Lung (tissue), 17 donors: ENCODE measurements at places on chromosomes 7 and 10. TPM values are rescaled to one million over a fixed set of nuclear protein-coding genes. Genes with fewer than 3 reads are reported as not detected.
A peak's percentile ranks its signal among the peaks of the same experiment; 100 is the strongest.

DNA sequence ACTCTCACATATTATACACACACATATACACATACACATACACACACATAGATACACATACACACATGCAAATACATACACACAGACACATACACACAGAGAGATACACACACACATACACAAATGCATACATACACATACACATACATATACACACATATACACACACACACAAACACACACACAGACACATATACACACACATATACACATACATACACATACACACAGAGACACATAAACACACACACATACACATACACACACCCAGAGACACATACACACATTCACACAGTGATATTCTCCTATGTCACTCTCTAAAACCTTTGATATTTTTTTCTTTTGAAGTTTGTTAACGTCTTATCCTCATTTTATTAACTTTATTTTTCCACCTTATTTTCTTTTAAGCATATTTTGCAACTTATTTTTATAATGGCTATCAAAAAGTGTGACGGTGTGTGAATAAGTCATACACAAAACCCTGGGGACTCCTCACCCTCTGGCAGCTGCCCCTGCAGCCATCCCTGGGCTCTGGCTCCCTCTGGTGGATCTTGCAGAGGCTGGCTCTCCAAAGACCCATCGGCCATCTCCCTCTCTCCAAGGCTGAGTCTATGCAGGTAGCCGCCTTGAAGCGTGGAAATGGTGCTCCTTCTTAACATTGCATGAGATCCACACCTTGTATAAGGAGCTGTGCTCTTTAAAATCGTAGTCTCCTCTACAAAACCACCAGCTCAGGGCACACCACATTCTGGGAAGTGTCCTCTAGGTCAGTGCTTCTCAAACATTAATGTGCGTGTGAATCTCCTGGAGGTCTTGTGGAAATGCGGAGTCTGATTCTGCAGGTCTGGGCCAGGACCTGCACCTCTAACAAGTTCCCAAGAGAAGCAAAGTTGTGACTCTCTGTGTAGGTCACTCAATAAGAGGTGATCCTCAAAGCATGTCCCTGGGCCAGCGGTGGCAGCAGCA lies 4.1 kb upstream of the C10orf120 start:
- peak; percentile 58 for DNase-seq
- no peaks in the 10 kb centered on the region for H3K27me3 ChIP-seq
- H3K4me3 ChIP-seq: no peak overlapping the region
- no peaks in the 10 kb centered on the region for H3K36me3 ChIP-seq
- H3K4me1 ChIP-seq: peaks cover 2% of the 10 kb centered on the region

DNA sequence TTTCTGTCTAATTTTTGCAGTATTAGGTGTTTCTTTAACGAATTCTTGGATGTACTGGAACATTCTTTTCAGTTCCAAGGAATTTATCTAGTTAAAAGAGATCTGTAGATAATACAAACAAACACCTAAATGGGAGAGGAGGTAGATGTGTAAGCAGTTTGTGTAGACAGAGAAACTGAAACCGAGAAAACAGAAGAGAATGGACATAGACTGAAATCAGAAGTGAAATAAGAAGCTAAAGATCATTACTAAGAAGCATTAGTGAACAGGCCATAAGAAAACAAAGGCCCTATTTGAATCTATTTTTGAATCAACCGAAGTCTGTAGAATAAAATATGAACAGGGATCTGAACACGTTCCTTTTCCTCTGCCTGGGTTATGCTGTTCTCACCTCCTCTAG lies 26.5 kb upstream of the TMEM229A start:
- no peak overlapping the region for H3K27ac ChIP-seq
- no peak overlapping the region for H3K4me3 ChIP-seq
- H3K27me3 ChIP-seq: no peaks in the 10 kb centered on the region
- H3K4me1 ChIP-seq: no peaks in the 10 kb centered on the region

GRCh38 chr10:33111488-33112051 lies 153.5 kb upstream of the ITGB1 start:
- no peaks in the 10 kb centered on the region for H3K27me3 ChIP-seq
- H3K4me3 ChIP-seq: no peak overlapping the region
- peaks cover 6% of the 10 kb centered on the region for H3K4me1 ChIP-seq
- no peak overlapping the region for H3K27ac ChIP-seq
- no peak for DNase-seq

DNA sequence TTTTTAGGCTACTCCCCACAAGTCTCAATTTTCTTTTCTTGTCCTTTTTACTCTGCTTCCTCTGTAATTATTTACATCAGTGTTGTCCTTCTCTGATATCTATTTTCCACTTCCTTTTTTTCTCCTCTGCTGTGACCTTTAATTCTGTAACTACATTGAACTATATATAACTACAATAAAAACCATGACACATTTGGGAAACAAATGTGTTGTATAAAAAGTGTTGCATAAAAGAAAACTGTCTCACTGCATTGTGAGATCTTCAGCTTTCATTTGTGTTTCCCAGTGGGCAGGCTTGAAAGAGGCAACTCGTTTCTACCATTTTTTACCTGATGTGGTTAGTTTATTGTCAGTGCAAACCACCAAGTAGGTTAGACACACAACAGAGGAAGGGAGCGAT lies 483.9 kb upstream of the NRP1 start:
- DNase-seq: no peak
- H3K36me3 ChIP-seq: no peaks in the 10 kb centered on the region
- H3K27me3 ChIP-seq: no peaks in the 10 kb centered on the region
- no peak overlapping the region for H3K4me3 ChIP-seq
- no peak overlapping the region for H3K27ac ChIP-seq

DNA sequence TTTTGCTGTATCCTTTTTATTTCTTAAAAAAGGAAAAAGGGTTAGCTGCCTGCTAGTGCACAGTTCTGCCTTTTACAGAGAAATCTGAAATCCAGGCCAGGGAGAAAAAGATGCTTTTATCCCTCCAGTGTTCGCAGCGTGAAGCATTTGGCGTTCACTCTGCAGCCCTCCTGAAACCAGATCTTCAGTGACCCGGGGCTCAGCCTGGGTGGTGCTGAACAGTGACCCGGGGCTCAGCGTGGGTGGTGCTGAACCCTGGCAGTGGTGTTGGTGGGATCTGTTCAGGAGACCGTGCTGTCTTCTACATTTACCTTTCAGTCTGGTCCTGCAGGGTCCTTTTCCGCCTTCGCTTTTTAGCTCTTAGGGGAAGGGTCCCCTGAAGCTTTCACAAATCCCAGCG lies 164.7 kb upstream of the KLF6 start:
- no peaks in the 10 kb centered on the region for H3K36me3 ChIP-seq
- peaks cover 1% of the 10 kb centered on the region for H3K4me1 ChIP-seq
- DNase-seq: no peak
- H3K27me3 ChIP-seq: no peaks in the 10 kb centered on the region
- H3K27ac ChIP-seq: no peak overlapping the region
- no peak overlapping the region for H3K4me3 ChIP-seq

GRCh38 chr7:121107923-121108498 lies 119.5 kb downstream of the CPED1 start:
- H3K4me3 ChIP-seq: no peak overlapping the region
- H3K27me3 ChIP-seq: no peaks in the 10 kb centered on the region
- no peaks in the 10 kb centered on the region for H3K36me3 ChIP-seq
- no peak overlapping the region for H3K27ac ChIP-seq

DNA sequence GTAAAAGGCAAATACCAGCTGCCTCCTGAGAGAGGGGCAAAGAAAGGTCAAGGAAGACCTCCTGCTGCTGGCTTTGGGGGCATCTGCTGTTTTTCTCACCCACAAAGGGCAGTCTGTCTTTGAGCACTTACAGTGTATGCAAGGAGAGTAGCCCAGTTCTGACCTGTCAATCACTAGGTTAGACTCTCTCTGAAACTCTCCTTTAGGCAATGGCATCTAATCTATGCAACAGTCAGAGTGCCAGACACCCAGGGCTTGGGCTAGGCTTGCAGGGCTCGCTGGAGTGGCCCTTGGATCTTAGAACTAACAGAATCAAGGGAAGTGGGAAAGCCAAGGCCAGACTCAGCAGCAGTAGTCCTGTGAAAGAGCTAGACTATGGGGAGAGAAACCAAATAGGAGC lies 522.9 kb downstream of the NRG3 start:
- H3K27ac ChIP-seq: no peak overlapping the region
- H3K27me3 ChIP-seq: no peaks in the 10 kb centered on the region
- H3K4me1 ChIP-seq: no peaks in the 10 kb centered on the region
- DNase-seq: peak; percentile 19
- no peak overlapping the region for H3K4me3 ChIP-seq

Gene TBXAS1
- total RNA-seq: 86.3 TPM
